ENCODE measurements at places on chromosomes 7 and 10.

DNA sequence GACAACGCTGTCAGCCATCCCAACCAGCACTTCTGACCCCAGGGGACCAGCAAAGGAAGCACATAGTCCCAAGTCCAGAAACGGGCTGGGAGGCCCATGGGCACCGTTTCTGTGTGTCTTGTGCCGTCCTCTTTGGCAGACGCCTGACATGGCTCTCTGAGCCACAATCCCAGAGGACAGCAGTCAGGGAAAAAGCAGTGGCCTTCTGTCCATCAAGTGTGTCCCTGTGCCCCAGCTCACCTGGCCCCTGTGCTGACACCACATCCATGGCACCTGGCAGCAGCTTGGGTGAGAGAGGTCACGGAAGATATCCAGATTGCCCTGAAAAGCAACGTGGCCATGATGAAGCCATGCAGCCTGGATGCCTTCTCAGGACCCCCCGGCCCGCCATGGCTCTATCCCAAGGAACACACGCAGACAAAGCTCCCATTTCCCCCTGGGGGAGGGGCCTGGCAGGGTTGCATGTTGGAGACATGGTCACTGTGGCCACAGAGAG lies 38.1 kb upstream of the ANTXRL start:
- DNase-seq = no peak

DNA sequence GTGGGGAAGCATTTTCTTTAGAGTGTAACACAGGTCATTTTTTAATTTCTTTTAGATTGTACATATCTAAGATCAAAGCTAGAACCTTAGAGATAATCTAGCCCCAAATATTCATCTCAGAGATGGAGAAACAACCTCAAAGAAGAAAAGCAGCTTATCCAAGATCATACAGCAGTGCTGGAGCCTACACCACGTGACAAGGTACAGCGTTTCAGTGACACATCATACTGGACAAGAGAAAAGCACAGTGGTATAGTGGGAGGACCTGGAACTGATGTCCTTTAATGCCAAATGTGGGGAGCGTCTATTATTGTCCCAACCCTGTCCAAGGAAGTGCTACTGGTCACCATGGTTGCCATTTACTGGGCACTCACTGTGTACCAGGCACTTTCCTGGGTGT lies 445.8 kb downstream of the RPS24 start:
- no peak for DNase-seq

GRCh38 chr10:4138146-4138721 lies 353.2 kb upstream of the KLF6 start:
- no peak for DNase-seq

DNA sequence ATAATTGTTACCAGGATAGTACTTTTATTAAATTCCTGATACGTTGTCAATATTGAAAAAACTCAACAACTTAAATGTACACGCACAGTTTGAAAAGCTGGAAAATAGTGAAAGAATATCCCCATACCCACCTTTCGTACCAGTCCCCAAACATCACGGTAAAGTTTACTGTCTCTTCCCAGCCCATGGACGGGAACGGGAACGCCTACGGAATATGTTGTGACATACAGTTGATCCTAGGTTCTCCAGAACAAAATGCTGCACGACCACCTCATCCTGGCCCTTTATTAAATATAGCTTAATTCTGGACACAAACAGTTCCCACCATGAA lies 527 bp upstream of the BCAP29 start:
- no peak for DNase-seq

DNA sequence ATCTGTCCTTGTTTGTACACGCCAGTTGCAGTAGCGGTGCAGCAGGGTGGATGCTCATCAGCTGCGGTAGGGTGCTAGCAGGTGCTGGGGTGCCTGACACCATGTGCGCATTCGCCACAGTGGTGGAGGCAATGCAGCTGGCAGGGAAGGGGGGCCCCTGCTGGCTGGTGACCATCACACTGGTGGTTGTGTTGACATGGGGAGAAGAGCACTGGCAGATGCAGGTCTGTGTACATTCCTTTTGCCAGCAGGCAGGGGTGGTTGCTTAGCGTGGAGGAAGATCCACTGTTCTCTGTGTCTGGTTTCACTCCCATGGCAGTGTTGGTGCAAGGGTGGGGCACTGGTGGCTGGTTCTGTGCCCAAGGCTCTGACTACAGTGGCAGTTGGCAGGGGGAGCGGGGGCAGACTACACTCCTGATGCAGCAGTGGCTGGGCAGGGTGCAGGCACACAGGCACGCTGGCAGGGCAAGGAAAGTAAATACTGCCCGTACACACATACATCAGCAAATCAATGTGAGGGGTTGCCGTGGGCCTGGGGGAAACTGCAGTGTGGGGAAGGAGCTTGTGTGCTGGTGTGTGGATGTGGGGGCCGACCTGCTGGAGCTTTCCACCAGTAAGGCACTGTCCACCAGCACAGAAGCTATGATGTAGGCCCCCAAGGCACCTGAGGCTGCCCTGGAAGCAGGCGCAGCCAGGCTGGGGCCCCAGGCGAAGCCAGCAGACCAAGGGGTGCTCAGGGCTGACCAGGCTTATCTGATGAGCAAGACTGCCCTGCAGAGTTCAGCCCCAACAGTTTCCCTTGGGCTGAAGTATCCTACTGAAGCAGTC lies 87.2 kb upstream of the UNC5B start:
- DNase-seq = no peak

DNA sequence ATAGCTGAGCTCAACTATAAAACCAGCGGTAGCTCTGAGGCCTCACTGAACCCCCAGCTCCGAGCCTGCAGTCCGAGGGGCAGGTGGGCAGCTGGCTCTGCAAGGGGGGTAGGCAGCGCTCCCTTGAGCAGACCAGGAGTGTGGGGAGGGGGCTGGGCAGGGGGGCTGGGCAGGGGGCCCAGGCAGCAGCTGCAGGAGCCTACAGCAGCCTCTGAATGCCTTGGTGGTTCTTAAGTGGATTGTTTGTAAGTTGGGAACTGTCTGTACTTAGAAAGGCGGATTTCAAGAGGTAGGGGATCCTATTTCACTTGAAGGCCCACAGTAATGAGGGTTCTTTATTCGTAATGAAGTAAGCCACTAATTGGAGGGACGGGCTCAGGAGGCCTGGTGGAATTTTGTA lies 72.3 kb downstream of the ICA1 start:
- DNase-seq = no peak

DNA sequence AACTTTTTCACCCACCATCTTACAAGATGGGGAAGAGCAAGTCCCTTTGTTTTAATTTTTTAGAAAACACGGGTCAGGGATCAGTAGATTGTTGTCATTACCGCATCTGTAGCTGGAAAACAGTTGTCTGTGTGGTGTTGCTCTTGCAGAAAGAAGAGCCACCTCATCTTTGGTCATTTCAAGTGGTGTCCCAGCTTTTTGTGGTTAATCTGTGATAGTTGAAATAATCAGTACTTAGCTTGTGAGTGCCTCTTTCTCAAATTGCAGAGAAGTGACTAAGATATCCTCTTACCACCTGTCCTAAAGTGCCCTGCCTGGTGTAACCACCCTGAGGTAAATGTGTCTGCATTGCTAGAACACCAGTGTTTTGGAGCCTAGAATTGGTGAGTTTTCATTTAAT lies 5.5 kb downstream of the PRPF18 start:
- DNase-seq = no peak

DNA sequence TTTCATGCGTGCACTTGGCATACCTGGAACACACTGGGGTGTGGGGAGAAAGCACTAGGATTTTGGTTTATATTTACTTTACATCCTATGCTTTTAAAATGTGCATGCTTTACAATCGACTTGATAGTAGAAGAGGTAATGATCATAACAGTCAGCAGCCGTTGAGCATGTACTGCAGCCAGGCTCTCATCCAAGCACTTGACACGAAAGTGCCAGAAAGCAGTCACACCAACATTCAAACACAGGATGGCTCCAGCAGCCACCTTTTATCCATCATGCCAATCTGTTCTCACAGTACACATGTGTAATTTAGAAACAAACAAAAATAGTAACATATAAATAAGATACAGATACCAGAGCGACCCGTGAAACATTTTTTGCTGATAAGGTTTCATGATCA lies 1.2 kb upstream of the FAM241B start:
- DNase-seq = no peak

Measured in choroid plexus epithelial cell (primary cell).